ENCODE measurements at places on chromosomes 11 and 22.

- no peak for DNase-seq
Measured at GRCh38 chr22:21796863-21797262, 61.3 kb upstream of the YPEL1 start.

- peak; percentile 95 for DNase-seq
Measured at GRCh38 chr11:64268893-64269539, 15.4 kb downstream of the BAD start.

DNA sequence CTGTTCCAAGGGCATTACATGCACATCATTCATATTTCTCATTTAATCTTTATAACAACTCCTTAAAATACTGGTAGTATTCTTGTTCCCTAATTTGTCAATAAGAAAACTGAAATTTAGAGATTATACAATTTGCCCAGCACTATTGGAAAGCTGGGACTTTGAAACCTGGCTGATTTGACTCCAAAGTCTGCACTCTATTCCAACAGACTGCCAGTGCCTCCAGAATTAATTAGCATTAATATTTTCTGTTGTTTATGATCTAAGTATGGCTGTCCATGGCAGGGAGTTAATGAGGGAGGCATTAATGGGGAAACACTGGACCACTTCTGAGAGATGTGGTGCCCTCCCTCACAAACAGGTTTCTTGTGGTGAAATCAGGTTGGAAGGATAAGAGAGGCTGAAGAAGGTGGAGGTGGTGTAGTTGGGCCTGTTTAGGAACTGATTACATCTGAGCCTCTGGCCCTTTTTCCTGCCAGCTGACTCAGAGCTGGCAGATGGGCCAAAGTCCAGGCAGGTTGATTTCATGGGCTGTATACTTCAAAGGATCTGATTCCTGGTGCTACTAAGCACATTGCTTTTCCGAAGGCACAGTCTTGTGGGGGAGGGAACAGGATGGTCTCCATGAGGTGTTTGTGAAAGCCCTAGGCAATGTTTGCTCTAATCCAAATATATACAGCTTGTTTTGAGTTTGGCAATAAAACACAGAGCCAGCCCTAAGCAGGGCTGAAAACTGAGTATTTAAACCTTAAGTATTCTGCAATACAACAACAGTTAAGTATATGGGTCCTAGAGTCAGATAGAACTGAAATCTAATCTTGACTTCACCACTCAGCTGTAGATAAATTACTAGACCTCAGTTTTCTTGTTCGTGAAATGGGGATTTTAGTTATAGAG is 21.0 kb upstream of the RAB30 start:
- DNase-seq, result no peak

DNA sequence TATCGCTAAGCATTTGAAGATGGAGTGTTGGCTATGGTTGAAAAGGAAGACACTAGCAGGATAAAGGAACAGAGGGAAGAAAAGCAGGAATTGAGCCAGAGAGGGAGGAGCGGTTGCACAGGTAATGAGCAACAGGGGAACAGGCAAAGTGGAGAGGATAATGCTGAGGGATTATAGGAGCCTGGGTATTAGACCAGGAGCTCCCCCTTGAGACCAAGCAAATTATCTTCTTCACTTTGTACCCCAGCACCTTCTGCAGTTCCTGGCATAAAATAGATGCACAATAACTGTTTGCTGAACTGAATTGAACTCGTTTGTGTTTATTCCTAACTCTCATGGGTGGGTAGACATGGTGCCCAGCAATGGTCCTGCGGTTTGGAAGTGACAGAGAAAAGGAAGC is 54.6 kb upstream of the OR5P2 start:
- peak; percentile 33 for DNase-seq

- no peak for DNase-seq
Measured at GRCh38 chr22:50081426-50082196, 3.6 kb downstream of the MLC1 start.

- DNase-seq, result no peak
Measured at GRCh38 chr22:40585310-40585751, 51.2 kb downstream of the MRTFA start.

- DNase-seq, result no peak
Measured at GRCh38 chr11:64229090-64229743, 1.1 kb upstream of the DNAJC4 start.

DNA sequence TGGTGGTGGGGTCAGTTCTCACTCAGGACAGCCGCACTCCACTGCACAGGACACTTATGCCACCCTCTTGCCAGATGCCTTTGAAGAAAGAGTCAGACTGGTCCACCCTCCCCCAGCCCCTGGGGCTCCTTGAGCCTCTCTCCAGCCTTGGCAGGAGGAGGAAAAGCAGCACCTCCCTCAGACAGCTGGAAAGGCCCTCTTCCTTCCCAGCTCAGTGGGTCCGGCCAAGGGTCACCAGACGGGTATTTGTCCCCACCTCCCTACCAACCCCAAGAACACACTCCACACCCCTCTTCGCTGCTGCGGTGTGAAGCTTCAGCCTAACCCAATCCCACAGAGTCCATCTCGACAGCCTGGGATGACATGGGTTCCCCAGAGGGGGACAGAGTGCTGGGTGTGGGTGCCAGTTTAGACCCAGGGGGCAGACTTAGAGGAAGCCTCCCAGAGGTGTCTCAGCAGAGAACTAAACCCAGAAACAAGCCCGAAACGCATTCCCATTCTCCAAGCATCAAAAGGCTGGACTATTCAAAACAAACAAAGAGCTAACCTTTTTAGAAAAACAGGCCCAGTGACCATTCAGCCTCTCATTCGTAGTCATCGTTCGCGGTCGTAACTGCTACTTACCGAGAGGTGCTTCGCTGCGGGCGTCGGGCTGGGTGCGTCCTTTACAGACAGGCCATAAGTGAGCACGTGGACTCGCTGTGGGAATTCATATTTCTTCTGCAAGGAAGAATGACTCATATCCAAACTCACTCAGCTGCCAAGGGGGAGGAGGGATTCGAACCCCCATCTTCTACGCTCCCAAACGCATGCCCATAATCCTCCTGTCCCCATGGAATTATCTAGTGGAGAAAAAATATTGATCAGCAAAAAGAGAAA is 57.5 kb upstream of the ANO1 start:
- no peak for DNase-seq

GRCh38 chr11:73204711-73205121 is 13.4 kb upstream of the P2RY2 start:
- no peak for DNase-seq

DNA sequence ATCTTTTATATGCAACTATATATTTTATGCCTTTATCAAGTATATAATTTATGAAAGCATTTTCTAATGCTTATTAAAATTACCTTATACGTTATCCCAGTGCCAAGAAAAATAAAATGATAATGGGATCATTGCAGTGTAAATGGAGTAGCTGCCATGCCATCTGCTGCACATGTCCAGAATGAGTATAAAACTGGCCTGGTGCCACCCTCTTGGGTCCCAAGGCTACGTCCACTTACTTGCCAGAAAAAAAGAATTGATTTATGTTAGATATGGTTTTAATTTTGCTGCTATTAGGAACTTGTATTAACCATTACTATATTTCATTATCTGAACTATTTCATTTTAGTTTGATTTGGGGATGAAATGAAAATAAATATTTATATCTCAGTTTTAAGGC is 1127.1 kb upstream of the CNTN5 start:
- no peak for DNase-seq

DNA sequence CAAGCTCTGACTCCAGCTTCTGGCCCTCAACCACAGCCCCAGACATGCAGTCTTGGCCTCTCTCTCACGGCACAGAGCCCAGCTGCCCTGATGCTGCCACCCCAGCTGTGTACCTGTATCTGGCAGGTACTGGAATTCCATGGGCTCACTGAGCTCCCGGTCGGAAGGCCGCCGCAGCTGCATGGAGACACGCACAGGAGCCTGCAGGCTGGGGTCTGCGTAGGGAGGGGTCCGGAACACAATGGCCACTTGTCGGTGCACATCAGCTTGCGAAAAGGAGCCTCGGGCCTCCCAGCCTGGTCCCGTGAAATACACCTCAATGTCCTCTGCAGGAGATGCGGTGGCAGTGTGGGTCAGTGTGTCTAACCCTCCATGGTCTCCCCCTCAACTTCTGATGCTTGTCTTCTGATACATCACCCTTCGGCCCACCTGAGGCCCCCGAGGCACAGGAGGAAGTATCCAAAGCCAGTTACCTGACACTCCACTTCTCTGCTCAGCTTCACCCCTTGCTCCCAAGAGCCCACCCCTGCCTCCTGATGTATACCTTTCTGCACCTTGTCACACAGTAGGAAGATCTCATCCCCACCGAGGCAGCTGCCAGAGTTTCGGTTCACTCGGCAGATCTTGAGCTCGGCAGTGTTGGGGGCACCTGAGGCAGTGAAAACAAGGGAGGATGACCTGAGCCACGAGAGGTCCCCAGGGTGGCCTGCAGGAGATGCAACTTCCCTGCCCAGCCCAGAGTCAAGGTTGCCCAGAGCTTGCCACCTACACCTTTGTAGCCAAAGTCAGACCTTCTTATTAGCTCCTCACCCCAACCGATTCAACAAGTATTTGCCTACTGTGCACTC is 4.3 kb downstream of the RELA start:
- no peak for DNase-seq

- DNase-seq, result no peak
Measured at GRCh38 chr11:63511048-63511748, 5.3 kb downstream of the LGALS12 start.

- DNase-seq, result no peak
Measured at GRCh38 chr22:28670161-28670560, 9.5 kb downstream of the TTC28 start.

DNA sequence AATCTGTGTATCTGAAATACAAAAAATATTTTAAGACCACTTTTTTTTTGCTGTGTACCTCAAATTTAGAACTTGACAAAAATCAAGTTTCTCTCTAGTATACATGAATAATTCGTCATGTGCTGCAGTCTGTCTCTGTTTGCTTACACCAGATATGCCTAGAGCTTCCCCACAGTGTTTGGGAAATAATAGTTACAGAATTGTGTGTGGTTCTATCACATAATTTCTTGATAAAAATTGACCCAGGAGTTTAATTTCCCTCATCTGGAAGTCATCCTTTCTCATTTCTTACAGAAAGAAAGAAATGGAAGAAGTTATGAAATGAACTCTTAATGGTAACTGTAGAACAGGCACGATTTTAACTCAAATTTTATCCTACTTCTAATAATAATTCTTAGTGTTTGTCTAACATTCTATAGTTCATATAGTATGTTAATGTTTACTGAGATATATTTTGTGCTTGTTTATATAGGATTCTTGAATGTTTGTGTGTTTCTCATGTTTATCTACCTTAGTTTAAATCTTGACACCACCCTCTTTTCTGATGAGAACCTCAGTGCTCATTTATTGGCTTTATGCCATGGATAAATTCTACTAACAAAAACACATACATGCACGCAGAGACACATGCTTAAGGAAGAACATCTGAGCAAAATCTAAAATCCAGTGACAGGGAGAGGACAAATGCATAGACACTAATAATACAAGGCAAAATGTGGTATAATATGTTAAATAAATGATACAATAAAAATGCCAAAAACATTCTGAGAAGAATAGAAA is 61.4 kb upstream of the CTSC start:
- no peak for DNase-seq

DNA sequence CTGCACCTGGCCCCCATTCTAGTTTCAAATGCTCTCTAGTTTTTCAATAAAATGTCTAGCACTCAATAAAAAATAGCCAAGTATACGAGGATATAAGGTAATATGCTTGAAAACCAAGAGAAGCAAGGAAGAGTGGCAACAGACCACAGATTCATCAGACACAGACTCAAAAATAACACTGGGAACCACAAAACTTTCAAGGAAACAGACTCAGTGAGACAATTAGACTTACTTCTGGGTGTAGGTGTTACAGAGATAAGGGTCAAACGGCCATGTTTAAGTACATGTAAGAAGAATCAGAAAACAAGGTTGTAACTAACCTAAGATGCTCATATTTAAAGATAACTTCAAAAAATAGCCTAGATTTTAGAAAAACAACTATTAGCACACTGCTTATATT is 67.0 kb downstream of the TRMU start:
- no peak for DNase-seq

DNA sequence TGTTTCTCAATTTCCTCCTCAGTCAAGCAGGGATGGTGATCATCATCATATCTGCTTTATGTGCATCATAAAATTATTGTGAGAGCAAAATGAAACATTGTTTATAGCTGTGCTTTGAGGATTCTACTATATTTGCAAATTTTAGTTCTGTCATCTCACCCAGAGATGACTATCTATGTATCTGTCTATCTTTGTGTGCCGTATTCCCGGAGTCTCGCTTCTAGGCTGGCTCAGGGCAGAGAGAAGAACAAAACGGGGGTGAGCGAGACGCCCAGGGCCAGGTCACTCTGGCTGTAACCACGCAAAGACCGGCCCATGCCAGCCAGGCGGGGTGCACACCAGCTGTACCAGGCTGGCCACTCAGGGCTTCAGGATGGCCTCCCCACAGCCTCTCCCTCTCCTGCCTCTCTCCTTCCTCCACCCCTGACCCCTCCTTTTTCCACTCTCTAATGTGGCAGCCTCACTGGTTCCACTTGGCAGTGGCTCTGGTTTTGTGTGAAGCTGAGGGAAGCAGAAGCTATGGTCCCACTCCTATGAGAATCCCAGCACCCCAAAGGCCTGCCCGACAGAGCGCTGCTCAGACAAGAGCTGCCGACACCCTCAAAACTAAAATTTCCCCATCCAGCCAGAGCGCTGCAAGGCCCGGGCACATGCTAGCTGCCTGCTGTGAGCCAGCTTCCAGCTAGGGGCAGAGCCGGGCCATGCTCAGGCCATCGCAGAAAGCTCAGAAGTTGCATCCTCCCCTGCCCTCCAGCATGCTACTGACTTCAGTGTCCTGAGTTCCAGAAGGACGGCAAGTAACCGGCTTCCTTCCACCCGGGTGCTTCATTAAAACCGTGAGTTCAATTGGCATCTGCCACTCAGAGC is 139.5 kb upstream of the TBCEL start:
- DNase-seq, result no peak

GRCh38 chr22:31337178-31337577 is 9.0 kb downstream of the PATZ1 start:
- DNase-seq, result no peak

- no peak for DNase-seq
Measured at GRCh38 chr11:96074551-96075310, 150.8 kb upstream of the MTMR2 start.

- DNase-seq, result no peak
Measured at GRCh38 chr11:64577202-64577601, 13.8 kb upstream of the SLC22A12 start.

- DNase-seq, result no peak
Measured at GRCh38 chr22:30627471-30627870, 8.1 kb upstream of the SLC35E4 start.

GRCh38 chr11:130732476-130732875 is 183.8 kb downstream of the SNX19 start:
- no peak for DNase-seq

DNA sequence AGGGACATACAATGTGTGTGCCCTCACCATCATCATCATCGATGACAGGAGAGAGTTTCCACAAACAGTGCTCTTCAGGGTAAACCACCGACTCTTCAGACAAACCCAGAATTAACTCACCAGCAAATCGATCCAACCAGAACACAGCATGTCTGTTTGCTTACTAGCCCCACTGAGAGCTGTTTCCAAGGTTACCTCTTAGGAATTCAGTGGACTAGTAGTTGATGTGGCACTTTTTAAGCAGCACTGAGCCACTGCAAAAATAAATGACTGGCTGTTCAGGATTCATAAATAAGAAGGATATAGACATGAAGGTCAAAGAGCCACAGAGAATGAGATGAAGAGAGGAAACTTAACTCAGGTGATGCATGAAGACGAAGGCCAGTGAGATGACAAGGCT is 83.1 kb downstream of the PARVA start:
- DNase-seq, result peak; percentile 58

GRCh38 chr22:42922374-42923191 is 65.5 kb upstream of the ARFGAP3 start:
- DNase-seq, result no peak

- DNase-seq, result no peak
Measured at GRCh38 chr11:65651589-65652510, 10.9 kb downstream of the RELA start.
